ENCODE measurements at places on chromosomes 4 and X. TPM values are rescaled to one million over a fixed set of nuclear protein-coding genes. Genes with fewer than 3 reads are reported as not detected.

CENPVL1 gene
- polyA plus RNA-seq = not detected

IL3RA gene
- 0.79 TPM for polyA plus RNA-seq

SHROOM4 gene
- not detected for polyA plus RNA-seq

TBC1D25 gene
- polyA plus RNA-seq = 34.9 TPM

SSX4B gene
- polyA plus RNA-seq = not detected

LARP1B gene
- 5.0 TPM for polyA plus RNA-seq
